ENCODE measurements at places on chromosomes 6 and 20.

GRCh38 chr6:90716376-90716775 lies 129.5 kb upstream of the MAP3K7 start:
- DNase-seq, result no peak

DNA sequence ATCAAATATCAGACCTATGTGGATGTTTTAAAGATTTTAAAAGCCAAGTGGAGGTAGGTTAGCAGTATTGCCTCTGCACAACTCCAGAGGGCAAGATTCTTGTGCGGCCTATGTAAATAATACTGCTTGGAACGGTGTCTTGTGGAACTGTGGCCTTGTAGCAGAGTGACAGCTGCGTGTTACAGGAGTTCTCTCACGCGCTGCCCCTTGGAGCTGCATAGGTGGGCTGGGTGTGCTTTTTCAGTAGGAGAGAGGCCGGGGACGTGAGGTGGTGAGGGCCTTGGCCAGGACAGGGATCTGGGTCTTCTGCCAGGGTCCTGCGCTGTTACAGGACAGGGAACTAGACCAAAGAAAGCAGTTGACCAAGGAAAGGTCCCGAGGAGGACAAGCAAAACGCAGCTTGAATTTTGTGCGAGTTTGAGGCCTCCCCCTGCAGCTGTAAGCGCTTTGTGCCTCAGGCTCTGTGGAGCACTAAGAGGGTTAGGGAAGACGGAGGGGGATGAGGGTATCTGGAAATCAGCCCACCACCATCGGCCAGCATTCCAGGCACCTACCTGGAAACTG lies 1.5 kb downstream of the TMEM181 start:
- DNase-seq, result no peak

DNA sequence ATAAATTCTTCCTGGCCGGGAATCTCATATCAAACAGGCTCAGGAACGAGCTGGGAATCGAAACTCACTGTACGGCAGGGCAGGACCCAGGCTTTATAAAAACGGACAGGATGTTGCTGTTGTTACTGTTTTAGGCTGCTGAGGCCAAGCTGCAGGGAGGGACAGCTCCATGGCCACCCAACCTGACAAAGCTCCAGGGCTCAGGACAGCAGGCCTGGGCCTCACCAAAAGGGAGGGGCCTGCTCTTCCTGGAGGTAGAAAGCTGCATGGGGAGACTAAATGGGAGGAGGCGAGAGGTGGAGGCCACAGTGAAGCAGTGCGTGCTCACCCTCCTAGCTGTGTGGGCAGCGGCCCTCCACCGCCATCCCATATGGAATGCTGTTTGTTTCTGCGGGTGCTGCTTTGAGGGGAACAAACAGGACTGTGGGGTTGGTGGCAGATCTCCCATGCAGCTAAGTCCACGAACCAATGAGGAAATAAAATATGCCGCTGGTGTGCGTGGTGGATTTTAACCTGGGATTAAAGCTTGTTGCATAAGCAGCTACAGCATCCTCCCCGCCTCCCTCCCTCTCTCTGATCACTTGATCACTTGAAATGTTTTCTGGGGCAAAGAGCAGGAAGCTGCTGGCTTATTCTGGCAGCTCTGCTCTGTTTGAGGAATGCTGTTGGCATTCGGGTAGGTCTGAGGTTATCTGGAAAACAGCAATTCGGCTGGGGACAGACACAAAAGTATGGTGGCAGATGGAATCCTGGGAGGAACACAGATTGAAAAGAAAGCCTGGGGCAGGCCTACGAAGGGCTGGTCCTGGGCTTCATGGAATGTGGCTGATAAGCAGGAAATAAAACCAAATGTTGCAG lies 2.4 kb upstream of the ZMYND8 start:
- no peak for DNase-seq

DNA sequence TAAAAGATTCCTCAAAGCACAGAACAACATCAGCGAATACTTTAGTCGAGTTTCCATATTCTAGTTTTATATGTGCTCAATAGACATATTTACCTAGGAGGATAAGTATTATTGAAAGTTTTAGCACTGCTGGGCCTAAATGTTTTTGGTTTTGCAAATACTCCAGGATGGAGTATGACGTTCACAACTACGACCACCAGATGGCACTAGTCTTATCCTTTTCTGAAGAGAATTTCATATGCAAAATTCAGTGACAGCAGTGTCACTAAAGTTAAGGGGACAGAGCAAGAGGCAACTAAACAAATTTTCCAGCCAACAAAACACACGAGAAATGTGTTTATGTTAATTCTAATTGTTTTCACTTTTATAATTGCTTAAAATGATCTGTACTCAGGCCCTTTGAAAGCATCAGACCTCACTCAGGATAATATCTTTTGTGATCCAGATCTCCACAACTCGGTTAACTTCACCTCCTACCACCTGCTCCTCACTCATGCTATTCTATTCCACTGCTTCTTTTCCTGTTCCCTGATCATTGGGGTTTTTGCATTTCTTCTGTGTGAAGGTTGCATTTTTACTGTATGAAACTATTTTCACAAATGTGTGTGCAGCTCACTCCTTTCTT lies 220.8 kb downstream of the TRDN start:
- DNase-seq, result no peak

- DNase-seq, result no peak
Measured at GRCh38 chr20:63090052-63090451, 83.3 kb upstream of the BHLHE23 start.

DNA sequence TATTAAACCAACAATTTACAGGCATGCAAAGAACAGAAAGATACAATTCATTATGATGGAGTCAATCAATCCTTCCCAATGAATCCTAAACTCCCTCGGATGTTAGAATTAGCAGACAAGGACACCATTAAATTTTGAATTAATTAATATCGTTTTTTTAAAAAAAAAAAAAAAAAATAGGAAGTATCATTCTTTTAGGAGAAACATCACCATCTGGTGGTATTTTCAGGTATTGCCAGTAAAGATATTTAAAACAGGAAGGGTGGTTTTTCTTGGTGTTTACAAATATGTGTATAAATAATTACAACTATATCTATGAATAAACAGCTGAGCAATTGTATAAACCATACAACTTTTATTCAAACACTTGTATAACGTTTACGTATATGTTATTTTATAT lies 564.4 kb downstream of the HAO1 start:
- no peak for DNase-seq

- no peak for DNase-seq
Measured at GRCh38 chr6:30167101-30167500, 3.8 kb downstream of the TRIM15 start.

- DNase-seq, result no peak
Measured at GRCh38 chr6:126093108-126093507, 106.8 kb downstream of the TRMT11 start.

DNA sequence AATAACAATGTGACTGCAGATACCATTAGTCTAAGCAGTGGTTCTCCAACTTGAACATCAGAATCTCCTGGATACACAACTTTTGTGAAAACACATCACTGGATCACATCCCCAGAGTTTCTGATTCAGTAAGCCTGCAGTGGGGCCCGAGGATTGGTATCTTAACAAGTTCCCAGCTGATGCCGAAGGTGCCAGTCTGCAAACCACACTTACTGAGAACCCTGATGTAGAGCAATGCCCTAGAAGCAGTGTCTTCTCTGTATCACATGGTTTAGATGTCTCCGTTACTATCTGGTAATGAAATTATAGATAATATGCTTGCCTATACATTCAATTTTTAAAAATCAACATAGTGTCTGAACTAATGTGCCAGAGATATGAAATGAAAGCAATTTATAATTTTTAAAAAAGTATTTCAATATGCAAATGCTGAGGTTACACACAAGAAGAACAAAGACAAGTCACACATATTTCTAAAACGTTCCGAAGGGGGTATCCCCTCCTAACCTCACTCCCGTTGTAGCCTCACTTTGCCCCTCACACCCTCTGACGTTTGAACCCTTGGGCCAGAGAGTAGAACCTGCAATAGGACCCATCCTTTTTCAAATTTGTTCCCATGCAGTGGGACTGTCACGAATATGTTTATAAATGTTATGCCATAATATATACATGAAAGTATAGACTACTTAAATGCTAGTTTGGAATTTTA lies 115.4 kb upstream of the SAMD5 start:
- DNase-seq, result no peak

DNA sequence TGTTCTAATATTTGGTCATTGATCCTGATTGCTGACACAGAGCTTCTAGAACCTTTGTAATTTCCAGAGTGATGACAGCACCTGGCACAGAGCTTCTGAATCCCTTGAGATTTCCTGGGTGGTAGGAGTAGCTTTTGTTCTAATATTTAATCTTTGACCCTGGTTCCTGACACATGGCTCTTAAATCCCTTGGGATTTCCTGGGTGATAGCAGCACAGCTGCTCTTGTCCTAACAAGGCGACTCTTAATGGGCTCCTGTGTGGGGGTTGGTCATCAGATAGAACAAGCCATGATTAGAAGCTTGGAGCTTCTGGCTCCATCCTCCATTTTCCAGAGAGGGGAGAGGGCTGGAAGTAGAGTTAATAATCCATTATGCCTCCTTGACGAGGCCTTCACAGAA lies 18.4 kb downstream of the GMPR start:
- no peak for DNase-seq

DNA sequence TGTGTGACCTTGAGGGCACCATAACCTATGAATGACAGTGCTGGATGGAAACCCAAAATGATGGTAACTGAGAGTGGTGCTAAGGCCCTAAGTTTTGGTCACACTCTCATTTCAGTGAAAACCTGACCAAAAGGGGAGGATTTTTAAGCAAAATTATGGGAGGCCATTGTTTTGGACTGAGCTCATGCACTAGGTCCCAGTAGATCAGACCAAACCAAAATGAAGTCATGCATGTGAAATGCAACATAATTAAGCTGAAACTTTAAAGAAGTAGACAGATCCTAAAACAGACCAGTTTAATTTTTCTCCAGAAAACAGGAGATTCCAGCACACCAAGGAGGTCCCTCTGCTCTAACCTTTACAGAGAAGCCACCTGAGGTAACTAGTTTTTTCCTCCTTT lies 24.0 kb upstream of the THBS2 start:
- DNase-seq, result no peak

DNA sequence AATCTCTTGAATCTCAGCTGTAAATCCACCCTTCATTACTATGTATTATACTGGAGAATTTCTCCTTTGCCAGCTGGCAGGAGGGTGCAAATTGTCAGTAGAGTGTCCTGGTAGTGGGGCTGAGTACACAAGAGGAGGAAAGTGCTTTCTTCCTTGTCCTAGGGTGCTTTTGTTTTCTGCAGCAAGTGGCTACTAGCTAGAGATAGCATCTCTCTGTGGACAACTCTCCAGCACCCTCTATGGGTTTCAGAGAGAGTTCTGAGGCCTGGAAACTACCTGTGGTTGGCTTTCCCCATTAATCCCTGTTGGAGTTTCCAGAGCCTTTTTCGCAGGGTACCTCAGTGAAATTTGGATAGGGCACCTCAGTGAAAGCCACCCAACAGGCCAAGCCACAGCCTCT lies 422.5 kb upstream of the RGS17 start:
- DNase-seq, result no peak

GRCh38 chr20:45306431-45306982 lies at the start of gene RBPJL:
RBPJL (plus strand) TSS chr20:45306840; CDS start chr20:45306923, 83 bp downstream.
- DNase-seq, result no peak

DNA sequence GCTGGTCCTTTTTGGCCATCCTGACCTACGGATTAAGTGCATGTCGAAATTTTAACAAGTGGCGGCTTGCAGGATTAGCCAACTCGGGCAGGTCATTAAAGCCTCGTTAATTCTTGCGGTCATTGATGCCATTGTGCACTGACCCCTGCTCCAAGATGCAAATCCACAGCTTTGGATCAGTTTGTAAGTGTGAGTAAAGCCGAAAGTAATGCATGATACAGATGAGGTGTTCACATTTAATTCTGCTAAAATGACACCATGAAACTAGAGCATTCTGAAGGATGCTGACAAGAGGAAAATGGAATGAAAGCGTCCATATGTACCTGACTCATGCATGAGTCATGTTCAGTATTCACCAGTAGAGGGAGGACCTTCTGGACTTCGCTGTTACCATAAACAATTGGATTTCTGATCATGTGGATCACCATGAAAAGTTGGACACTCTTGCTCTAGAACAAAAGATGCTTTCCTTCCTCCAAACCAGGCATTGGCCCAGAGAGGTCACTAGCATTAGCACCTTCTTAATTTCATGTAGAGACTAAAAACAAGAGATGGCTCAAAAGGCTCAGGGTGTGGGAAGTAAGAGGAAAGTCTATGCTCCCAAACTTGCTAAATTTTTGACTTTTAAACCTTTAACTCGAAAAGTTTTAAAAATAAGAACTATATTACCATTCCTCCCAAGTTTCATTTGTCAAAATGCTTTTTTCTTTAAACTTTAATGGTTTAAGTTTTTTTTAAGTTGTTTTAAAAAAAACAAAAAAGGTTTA lies 48.0 kb downstream of the MUC22 start:
- no peak for DNase-seq

GRCh38 chr6:166950443-166950821 lies 5.9 kb downstream of the RNASET2 start:
- no peak for DNase-seq

DNA sequence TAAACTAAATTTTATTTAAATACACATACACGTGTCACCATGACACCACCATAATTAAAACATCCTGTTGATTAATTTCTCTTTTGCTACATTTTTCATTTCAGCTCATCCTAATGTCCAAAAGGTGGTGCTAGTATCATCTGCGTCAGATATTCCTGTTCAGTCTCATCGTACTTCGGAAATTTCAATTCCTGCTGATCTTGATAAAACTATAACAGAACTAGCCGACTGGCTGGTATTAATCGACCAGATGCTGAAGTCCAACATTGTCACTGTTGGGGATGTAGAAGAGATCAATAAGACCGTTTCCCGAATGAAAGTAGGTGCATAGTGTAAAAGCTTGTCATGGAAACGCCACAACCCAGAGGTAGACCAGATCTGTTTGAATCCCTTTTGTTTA lies 263.4 kb downstream of the UTRN start:
- DNase-seq, result no peak

- DNase-seq, result no peak
Measured at GRCh38 chr6:105453968-105454367, 51.1 kb upstream of the PREP start.

DNA sequence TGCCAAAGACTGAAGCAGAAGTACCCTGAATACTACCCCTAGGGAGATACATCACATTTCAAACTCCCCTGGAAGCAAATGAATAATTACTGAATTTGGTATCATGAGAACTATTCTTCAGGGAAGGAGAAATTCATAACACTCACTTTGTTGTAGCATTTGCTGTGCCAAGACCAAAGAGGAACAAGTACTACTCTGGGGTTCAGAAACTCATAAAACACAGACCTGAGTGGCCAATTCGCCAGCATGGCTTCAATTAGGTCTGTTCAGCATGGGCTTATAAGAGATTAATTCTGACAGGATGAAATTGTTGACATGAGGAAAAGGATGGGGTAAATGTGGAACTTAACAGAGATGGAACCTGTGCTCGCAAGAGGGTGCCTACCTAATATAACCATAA lies 6.5 kb downstream of the ELOVL5 start:
- DNase-seq, result no peak

GRCh38 chr6:37357288-37357687 lies 3.5 kb downstream of the RNF8 start:
- DNase-seq, result no peak

GRCh38 chr20:40664891-40665290 lies 24.1 kb downstream of the MAFB start:
- no peak for DNase-seq

All from stimulated activated CD8-positive, alpha-beta memory T cell treated with anti-CD3 and anti-CD28 coated beads, Interleukin-7, amount 100 ng/mL, for 1 hour (primary cell).